ENCODE measurements at places on chromosomes 1 and 21.

DNA sequence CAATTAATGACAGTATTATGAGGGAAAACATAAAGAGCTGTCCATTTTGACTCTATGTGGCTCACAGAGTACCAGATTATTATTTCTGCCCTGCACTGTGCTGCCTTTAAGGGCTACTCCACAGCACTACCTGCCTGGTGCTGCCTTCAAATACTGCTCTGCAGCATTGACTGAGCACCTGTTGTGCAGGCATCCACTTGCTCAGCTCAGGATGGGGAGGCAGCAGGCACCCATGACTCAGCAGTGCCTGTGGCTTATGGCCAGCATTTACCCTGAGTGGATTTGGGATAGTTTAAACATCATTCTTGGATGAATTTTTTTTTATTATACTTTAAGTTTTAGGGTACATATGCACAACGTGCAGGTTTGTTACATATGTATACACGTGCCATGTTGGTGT is 953 bp upstream of the KPRP start:
- no peak for DNase-seq

GRCh38 chr1:116982319-116983004 is 19.1 kb upstream of the CD101 start:
- no peak for DNase-seq

GRCh38 chr1:98468111-98468717 is 193.3 kb upstream of the SNX7 start:
- no peak for DNase-seq

- no peak for DNase-seq
These were observed 342.0 kb downstream of the VAV3 start for GRCh38 chr1:107622966-107623365.

DNA sequence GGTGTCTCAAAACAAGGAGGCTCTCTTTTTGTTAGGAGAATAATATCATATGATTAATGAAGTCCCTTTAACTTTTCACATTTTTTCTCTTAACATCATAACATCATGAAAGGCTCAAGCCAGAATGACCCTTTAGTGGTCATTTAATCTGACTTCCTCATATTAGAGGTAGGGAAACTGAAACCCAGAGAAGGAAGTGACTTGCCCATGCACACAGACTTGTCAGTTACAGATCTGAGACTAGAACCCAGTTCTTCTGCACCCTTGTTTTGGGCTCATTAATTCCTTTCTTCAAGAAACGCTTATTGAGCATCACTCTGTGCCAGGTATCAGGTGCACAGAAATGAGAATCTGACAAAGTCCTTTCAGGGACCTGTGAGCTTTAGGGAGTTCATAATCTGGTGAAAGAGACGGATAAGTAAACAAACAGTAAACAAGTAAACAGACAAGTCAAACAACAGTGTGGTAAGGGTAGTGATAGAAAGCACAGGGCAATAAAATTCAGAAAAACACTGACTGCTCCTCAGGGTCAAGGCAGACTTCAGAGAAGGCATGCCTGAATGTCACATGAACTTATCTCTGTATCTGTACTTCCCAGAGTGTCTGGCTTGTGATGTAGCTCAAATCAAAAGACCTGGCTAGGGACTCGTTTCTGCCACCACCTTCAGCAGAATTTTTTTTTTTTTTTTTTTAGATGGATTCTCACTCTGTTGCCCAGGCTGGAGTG is 38.3 kb upstream of the OSBPL9 start:
- DNase-seq = no peak

DNA sequence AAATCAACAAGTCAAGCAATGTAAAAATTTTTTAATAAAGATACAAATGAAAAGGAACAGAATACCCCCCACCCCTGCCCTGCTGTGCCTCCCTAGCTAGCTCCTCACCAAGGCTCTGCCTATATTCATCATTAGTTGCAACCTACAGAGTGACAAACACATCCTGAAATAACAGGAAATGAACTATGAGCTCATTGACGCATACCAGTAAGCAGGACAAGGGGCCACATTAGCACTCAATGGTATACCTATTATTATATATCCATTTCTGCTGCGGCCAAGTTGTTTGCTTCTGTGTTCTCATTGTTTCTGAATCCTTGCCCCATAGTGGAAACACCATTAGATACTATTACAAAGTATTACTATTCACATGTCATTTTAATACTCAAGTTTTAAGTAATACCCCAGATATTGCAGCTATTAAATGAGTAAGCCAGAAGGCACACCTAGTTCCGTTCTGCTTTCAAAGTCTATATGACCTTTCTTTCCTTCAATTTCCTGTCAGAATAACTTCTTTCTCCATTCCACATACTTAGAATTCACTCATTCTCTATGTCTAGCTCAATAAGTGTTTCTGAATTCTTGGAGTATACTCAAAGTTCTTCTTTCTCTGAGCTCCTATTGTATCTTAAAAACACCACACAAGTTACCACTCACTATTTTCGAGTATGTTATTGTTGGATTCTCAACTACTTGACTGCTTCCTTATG is 1214.9 kb downstream of the PLA2G4A start:
- no peak for DNase-seq

DNA sequence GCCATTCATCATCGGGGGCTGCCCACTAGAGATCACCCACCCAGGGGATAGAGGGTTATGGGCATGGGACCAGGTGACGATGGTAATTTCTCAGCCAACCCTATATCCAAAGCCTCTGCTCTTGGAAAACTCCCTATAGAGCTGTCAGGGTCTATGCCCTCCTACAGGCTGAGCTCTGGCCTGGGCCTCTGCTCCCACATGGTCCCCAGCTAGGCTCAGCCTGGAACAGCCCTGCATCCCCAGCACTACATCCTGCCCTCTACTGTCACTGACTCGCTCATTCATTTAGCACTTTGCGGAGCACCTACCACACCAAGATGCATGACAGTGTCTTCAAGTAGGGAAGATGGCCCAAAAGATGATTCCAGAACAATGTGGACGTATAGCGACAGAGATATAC is 45.0 kb upstream of the EPS8L3 start:
- DNase-seq = no peak

DNA sequence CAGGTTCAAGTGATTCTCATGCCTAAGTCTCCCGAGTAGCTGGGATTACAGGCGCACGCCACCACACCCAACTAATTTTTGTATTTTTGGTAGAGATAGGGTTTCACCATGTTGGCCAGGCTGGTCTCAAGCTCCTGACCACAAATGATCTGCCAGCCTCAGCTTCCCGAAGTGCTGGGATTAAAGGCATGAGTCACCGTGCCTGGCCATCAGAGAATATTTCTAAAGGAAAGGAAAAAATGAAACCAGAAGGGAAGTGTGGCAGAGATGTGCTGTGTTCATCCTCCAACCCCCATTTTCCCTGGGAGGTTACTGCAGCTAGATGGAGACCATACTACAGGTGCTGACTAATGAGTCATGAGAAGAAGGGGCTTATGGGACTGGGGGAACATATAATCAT is 964.1 kb downstream of the TTLL7 start:
- DNase-seq = no peak

- DNase-seq = no peak
These were observed 47.3 kb downstream of the SELENOF start for GRCh38 chr1:86866665-86867064.

GRCh38 chr1:179601093-179601492 is 9.5 kb downstream of the TDRD5 start:
- no peak for DNase-seq

DNA sequence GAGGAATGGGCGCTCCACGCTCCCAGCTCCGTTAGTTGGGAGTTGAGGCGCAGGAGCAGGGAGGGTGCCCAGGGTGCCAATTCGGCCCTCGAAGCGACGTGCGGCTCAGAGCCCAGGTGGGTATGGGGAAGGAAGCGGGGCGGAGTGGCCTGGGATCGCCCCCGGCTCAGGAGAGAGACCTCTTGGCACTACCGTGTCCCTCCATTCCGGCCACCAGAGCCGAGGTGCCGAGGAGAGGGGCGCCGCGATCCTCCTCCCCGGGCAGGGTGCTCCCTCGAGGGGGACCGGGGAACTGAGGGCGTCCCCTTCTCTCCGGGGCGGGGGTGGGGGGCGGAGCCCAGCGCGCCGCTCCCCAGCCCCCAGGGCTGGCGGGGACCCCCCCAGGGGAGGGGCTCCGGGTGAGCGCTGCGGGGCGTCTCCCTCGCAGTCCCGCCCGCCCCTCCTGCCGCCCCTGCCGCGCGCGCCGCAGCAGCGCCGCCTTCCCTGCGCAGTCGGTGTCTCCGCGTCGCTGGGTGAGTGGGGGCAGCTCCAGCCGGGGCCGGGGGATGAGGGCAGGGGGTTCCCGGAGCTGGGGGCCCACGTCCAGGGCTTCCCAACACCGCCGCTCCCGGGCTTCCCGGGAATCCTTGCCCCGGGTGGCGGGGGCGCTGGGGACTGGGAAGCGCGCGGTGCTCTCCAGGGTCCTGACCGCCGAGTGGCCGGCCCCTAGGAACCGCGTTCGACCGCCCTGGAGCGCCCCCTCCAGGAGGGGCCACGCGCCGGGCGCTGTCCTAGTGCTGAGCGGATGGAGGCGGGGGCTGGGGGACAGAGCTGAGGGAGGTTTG is at the start of gene HPCA:
Gene HPCA (plus strand): TSS at position 488 of the 824 bp plus-strand sequence. CDS start 2,408 bp downstream, outside the sequence.
- DNase-seq = no peak
